Activated CD4-positive, alpha-beta memory T cell treated with anti-CD3 and anti-CD28 coated beads, Interleukin-2, amount 10 ng/mL, durations not matched to agents 7 days and 5 days (primary cell): ENCODE measurements at places on chromosomes 12 and 14.

- no peak for DNase-seq
Measured at GRCh38 chr14:59294662-59294992, 106.2 kb downstream of the DAAM1 start.

DNA sequence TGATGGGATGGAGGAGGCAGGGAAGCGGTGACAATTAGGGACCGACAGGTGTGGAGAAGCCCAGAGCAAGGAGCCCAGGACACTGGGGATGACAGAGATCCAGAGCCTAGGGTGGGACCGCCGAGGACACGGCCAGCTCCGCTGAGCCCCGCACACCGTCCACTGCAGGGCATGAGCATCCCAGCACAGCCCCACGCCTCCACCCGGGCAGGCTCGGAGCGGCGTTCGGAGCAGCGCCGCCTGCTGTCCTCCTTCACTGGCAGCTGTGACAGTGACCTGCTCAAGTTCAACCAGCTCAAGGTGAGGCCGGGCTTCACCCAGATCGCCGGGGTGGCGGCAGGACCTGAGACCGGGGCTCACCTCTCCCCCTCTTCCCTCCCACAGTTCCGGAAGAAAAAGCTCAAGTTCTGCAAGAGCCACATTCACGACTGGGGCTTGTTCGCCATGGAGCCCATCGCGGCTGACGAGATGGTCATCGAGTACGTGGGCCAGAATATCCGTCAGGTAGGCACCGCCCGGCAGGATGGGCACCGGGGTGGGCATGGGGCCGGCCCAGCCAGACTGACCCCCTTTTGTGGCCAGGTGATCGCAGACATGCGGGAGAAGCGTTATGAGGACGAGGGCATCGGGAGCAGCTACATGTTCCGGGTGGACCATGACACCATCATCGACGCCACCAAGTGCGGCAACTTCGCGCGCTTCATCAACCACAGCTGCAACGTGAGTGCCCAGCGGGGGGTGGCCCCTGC lies 23.7 kb downstream of the SETD1B start:
- DNase-seq = no peak

DNA sequence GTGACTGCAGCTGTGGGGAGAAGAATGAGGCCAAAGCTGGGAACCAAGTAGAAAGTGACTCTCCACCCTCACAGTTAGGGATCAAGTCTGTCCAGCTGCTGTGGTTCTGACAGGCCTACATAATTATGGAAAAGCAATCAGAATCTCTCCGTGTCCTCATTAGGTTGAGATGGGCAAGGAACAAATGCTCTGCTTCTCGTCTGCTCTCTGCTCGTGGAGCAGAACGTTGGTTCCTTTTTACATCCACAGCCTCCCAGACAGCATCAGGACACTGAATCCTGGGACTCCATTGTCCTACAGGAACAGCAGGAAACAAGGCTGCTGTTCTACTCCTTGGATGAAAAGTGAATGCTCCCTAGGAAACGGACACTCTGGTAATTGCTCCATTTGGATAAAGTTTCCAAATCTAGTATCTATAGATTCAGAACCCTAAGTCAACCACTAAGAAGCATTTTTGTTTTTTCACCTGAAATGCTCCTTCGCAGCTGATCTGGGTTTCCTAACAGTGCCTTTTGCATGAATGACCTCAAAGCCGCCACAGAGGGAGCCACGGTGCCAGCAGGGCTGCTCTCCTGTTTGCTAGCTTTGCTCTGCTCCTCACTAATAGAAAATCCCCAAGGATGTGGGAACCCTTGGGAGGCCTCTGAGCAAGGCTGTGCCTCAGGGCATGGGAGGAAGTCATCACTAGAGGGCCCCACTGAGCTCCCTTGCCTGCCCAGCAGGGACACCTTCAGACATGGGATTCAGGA lies 102.0 kb downstream of the EGLN3 start:
- DNase-seq = peak; percentile 27

GRCh38 chr14:54140551-54140950 lies 183.9 kb upstream of the BMP4 start:
- DNase-seq = no peak

- DNase-seq = no peak
Measured at GRCh38 chr14:48005986-48006385, 330.6 kb upstream of the MDGA2 start.

DNA sequence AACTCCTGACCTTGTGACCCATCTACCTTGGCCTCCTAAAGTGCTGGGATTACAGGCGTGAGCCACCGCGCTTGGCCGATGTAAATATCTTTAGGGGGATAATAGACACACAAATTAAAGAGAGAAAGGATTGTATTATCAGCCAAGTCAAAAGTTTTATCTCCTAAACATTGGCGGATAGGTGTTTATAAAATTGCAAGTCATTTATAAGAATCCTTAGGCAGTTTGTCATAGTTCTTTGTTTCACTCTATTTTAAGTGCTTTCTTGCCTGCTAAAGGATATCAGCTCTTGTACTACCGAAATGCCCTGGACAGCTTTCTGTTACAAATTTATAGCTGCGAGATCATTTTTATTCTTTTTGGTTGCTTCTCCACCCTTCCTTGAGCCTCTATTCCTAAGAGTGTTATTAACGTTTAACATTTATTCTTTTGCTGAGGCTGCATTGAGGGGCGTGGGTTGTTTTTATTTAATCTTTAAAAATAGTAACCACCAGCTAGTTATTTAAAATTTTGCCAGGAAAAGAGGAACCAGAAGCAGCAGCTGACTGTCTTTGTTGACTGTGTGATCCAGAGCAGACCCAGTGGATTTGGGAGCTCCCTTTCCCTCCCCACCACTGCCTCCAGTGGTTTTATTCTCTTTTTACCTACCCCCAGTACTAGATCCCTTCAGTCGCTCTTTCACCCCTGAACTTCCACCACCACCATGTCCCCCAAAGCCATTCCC lies 106.4 kb downstream of the DIP2B start:
- no peak for DNase-seq

GRCh38 chr14:70166530-70167203 lies 22.1 kb downstream of the SLC8A3 start:
- no peak for DNase-seq

DNA sequence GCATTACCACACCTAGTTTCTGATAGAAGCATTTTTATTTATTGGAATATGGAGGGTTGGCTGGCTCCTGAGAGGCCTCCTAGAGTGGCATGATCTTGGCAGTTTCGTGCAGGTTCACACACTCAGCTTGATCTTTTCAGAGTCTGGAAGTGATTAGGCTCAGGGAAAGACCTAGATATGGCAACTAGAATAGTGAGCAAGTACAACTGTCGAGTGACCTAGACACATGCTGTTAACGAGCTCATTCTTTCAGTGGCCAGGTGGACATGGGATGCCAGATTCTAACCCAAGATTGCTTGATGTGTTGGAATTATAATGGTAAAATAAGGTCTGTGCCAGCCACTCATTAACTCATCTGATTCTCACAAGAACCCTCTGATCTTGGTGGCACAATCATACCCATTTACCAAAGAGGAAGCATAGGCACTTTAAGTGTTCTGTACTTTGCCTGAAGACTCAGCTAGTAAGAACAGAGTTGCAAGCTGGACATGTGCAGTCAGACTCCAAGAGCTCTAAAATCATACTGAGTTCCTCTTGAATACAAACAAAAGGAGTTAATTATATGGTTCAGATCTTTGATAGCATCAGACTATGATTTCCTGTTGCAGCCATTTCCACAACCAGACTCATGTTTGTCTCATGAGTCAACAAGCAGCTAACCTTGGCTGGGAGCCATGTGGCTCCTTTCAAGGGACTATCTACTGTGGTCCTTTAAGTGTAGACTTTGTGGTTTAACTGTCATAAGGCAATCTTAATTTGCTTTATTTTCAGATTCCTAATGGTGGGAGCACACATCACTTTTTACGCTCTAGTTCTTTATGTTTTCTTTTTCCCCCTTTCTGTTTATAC lies 144.2 kb downstream of the PLEKHA5 start:
- DNase-seq = peak; percentile 56

GRCh38 chr12:94879542-94879941 lies 124.0 kb downstream of the NDUFA12 start:
- peak; percentile 29 for DNase-seq

GRCh38 chr14:104219731-104220214 lies 81.4 kb downstream of the KIF26A start:
- no peak for DNase-seq

DNA sequence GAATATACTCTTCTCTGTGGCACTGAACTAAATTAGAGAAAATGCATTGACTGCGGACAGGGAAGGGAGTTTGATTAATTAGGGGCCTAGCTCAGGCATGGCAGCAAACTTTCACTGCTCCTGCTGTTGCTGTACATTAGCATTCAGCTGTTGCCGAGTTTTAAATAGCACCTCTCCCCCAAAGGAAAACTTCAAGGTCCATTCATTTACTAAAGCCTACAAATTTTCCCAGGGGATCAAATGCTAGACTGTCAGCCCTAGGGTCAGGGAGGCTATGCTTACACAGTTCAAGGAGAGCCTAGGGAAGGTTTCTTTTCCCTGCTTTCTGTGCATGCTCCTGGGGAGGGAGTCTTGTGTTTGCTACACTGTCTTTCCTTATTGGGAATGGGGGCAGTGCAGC lies 60.0 kb upstream of the GZMB start:
- DNase-seq = no peak

DNA sequence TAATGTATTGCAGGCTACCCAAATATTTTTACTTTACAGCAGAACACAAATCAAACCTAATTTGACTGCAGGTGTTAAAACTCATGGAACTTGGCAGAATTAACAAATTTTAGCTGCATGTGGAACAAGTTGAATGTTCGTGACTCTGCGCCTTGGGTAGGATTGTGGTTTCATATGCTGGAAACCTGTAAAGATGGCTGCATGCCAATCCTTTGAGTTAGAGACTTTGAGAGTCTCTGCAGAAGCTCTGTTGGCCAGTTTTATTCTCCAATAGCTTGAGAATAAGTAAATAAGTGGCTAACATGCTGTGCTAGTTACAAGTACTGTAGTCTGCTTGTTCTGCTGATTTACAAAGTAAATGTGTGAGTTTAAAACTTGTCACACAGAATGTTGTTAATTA lies 77.8 kb downstream of the PDE6H start:
- no peak for DNase-seq

DNA sequence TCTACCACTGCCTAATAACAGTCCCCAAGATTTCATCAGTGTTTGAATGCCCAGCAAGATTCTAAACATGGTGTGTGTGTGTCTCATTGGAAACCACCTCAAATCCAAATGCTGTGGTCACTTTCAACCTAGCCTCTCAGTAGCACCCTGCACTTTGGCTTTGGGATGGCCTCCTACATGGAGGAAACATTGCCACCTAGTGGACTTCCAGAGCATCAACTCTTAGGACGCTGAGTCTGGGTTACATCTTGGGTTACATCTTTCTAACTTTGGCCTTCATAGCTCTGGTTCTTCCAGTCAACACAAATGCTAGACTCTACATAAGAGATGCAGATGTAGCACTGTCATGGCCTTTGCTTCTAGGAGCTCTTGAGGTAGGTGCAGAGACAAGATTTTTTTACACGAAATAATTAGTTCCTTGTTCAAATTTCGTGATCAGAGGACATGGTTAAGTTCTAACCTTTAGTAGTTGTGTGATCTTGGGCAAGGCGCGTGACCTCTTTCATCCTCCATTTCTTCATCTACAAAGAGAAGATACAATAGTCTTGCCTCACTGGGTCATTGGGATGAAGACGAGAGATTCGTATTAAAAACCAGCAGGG lies 113.5 kb upstream of the VASH1 start:
- no peak for DNase-seq

- DNase-seq = no peak
Measured at GRCh38 chr12:68237619-68238018, 12.0 kb upstream of the IL26 start.

- DNase-seq = no peak
Measured at GRCh38 chr12:72631926-72632685, 359.9 kb downstream of the TRHDE start.

DNA sequence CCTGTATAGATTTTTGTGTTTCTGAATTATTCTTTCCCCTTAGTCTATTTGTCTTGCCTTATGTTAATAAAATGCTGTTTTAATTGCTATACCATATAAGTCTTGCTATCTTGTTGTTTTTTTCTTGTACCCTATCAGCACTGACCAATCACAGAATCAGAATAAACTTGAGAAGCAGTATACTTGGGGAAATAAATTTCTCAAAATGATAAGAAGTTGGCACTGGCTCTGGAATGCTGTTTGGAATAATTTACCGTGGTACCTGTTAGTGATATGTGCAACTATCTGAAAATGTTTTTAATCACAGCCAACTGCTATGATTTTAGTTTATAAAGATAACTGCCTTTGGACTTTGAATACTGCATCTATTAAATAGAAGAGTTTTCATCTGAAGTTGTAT lies 37.9 kb upstream of the EPS8 start:
- no peak for DNase-seq

GRCh38 chr12:75969768-75970167 lies 61.8 kb downstream of the PHLDA1 start:
- DNase-seq = no peak

GRCh38 chr14:54881761-54882401 lies 20.7 kb downstream of the GCH1 start:
- DNase-seq = peak; percentile 44

- DNase-seq = no peak
Measured at GRCh38 chr14:56394826-56395530, 184.6 kb upstream of the TMEM260 start.

DNA sequence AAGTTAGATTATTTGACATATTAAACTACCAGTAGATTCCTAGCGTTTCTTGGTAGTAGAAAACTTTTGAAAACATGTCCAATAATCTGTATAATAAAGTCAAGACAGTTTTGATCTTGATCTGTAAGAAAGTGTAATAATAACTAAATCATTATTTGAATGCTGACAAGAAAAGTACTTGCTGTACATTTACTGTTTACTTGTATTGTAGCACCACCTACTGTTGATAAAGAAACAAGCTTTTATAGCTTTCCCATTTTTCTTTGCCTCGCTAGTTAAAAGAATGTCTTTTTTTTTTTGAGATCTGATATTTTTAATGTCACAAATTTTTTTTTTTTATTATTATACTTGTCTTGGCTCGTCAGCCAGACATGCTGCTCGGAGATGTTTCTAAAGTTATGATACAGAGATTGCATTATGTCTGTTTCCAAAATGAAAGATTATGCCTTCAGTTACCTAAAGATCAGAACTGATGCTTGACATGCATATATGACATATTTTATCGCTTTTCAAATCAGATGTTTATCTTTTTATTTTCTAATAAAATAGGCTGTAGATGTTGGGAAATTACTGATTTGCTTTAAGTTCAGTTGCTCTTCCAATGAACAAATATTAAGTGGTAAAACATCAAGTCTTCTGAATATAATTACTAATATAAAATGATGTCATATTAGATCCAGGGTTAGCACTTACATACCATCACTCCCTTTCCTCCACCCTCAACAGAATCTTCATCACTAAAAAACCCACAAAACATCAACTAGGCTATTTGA lies 140.5 kb downstream of the AKAP6 start:
- DNase-seq = no peak

- no peak for DNase-seq
Measured at GRCh38 chr14:94120667-94121340, 8.6 kb downstream of the IFI27L2 start.

- no peak for DNase-seq
Measured at GRCh38 chr14:88823968-88824313, 510 bp upstream of the TTC8 start.

GRCh38 chr12:109732321-109733305 lies 19.0 kb downstream of the FAM222A start:
- DNase-seq = no peak

- no peak for DNase-seq
Measured at GRCh38 chr14:89757313-89757939, 197.1 kb downstream of the EFCAB11 start.
